Astrocyte of the cerebellum (primary cell): ENCODE measurements at places on chromosomes 2 and 18.

GRCh38 chr2:65128297-65129190 lies 1.4 kb downstream of the RAB1A start:
- peak; percentile 15 for DNase-seq

GRCh38 chr18:59927246-59927825 lies 27.5 kb downstream of the PMAIP1 start:
- no peak for DNase-seq

DNA sequence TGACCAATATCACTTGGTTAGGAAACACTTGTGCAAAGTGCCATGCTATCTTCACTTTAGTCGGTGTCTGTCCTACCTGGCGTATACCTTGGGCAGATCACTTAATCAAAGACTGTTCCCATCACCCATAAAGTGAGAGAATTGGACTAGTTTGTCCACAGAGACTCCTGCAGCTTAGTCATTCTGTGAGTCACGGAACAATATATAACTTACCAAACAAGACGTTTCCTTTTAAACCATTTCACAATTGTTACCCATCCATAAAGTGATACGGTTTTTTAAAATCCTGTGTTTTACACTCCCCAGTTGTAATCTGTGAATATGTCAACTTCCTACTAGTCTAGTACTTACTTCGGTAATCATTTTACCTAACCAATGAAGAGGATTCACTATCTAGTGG lies 499.3 kb upstream of the SMIM21 start:
- DNase-seq: peak; percentile 22

GRCh38 chr2:188734691-188735090 lies 239.5 kb upstream of the COL3A1 start:
- DNase-seq: peak; percentile 33

- DNase-seq: no peak
These were observed 258.9 kb upstream of the APCDD1 start for GRCh38 chr18:10195529-10195928.

- no peak for DNase-seq
These were observed 33.5 kb upstream of the IHH start for GRCh38 chr2:219094171-219094570.

GRCh38 chr2:228239207-228239906 lies 57.9 kb upstream of the SPHKAP start:
- no peak for DNase-seq

DNA sequence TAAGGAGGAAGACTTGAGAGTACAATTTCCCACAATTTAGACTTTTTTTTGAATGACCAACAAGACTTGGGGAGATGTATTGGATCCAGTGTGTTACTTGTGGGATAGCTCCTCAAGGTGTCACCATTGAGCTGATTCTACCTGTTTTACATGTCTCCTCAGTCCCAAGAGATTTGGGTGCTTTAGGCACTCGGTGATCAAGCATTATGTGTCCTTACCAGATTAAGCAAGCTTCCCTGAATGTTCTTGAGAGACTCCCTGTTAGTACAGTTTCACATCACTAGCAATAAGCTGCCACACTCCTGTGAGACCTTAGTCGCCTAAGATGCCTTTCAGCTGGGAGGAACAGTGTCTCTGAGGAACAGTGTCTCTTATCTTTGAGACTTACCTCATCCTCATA lies 384.3 kb upstream of the SYT4 start:
- peak; percentile 49 for DNase-seq

GRCh38 chr2:8549273-8549922 lies 132.5 kb upstream of the ID2 start:
- DNase-seq: no peak

- DNase-seq: no peak
These were observed 112.6 kb downstream of the CERS6 start for GRCh38 chr2:168568476-168569267.

- no peak for DNase-seq
These were observed 14.5 kb downstream of the VIT start for GRCh38 chr2:36710858-36711515.

DNA sequence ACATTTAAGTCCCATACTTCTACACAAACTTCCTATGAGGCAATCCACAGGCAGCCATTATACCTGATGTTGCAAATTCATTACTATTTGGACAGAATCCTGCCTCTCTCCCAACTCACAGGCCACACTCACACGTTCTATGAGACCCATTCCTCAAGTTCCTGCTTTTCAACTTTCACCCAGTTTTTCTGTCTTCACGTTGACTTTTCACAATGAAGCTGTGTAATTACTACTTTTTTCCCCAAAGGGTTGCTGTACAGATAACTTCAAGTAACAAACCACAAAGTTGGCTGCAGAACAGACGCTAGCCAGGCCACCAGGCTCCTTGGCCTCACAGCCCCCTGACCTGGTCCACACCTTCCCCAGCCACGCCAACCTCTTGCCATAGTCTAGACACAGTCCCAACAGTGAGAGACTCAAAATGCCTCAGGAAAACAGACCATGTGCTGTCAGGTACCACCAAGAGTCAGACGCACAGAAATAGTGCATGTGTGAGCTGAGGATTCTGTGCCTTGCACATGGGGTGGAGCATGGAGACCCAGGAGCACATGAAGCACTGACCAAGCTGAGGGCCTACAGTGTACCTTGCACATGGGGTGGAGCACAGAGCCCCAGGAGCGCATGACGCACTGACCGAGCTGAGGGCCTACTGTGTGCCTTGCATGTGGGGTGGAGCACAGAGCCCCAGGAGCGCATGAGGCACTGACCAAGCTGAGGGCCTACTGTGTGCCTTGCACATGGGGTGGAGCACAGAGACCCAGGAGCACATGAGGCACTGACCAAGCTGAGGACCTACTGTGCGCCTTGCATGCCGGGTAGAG lies 61.0 kb downstream of the EIPR1 start:
- DNase-seq: no peak

DNA sequence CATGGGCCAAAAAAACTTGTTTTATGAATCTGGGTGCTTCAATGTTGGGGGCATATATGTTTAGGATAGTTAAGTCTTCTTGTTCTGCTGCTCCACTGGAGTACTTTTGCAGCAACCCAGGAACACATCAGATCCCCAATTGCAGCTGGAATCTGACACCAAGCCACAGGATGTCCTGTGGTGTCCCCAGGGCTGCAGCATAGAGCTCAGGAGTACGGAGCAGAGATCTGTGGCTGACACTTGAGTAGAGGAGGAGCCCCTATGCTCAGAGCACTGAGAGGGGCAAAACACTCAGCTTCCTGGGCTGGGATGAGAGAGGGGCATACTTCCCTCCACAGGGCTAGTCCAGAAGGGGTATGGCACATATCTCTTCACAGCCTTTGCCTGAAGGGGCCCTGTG lies 138.9 kb upstream of the ERBB4 start:
- DNase-seq: no peak

DNA sequence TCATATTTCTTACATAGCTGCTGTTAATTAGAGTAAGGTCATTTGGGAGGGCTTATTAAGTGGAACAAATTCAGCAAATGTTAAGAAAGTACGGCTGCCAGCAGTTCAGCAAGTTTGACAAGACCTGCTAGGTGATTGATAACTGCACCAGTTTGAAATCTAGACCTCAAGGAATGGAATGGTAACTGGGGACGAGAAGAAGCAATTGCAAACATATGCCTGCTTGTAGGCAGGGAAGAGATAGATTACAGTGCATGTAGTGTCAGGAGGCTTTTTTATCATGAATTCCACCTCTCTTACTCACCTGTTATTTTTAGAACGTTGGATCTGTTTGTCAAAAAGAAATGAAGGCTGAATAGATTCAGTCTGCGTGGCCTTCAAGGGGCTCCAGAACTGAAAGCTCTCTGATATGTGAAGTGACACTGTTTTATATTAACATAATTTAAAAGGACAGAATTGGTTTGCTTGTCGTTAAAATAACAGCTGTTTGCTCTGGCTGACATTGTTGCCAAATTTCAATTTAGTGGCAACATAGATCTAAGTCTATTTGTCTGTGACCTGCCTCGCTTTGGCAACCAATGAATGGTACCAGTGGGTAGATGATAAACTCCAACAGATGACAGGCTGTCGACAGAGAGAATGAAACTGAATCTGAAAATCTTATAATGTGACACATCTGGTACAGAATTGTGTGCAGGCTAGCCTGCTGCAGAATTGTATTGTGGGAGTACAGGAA lies 199.3 kb downstream of the ZNF407 start:
- DNase-seq: no peak

- no peak for DNase-seq
These were observed 73.6 kb downstream of the ACOXL start for GRCh38 chr2:110805894-110806452.

DNA sequence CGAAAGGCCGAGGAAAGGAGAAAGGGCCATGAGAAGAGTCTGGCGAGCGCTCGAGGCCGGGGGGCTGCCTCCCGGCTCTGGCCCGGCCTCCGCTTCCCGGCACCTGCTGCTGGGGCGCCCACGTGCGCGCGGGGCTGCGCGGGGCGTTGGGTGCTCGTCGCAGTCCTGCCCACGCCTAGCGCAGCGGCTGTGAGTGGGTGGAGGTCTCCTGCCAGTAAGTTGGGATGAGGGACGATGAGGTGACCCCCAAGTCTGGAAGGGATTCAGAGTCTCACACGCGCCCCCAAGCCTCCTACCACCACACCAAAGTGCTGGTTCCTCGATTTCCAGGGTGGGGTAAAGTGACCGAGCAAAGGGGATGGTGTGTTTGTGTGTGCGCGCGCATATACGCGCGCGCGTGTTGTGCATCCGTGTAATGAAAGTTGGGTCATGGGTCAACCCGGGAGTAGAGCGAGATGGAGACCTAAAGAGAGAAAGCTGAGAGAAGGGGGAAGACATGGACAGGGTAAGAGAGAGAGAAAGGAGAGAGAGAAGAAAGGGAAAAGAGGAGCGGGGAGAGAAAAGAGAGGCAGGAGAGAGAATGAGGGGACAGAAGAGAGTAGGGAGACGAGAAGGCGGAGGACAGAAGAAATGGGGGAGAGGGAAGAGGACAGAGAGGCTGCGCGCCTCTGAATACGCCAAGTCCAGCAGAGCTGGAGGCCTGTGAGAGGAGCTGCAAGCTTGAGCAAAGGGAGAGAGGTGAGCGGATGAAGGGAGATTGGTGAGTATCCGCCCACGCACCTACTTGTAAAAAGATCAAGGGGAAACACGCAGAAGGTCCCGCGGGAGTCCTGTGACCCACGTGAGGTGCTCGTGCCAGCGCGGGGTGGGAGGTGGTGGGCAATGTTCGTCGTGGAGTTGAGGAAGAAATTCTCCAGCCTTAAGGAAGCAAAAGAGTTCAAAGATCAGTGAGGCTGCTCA lies 1.7 kb upstream of the NETO1 start:
- no peak for DNase-seq

GRCh38 chr2:18500333-18500732 lies 60.1 kb downstream of the RDH14 start:
- peak; percentile 76 for DNase-seq

- no peak for DNase-seq
These were observed 652 bp downstream of the NEU4 start for GRCh38 chr2:241809383-241810306.

- DNase-seq: no peak
These were observed 122.1 kb downstream of the EML6 start for GRCh38 chr2:54845514-54845913.

DNA sequence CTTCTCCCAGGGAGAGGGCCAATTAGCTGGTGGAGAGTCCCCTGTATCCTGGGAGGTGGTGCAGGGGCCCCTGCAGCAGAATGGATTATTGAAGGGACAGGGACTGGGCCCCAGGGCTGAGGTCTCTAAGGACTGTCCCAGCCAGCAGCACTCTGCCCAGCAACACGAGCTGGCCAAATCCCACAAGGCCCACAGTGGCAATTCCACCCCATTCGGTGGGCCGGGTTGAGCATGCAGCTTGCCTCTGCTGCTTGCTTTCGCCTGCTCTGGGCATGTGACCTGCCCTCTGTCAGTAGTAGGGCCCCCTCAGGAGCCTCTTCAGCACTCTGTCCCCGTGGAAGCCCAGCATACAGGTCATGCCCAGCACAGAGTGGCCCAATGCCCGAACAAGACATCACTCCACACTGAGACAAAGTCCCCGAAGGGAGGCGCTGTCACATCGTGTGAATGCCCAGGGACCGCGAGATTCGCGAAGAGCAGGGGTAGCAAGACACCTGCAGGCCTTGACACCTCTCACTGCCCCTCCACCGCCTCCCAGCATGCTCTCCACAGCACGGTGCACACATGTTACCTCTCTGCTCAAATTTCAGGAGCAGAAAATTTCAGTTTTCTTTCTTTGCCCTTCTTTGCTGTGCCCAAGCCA lies 65.4 kb downstream of the CRACDL start:
- no peak for DNase-seq

DNA sequence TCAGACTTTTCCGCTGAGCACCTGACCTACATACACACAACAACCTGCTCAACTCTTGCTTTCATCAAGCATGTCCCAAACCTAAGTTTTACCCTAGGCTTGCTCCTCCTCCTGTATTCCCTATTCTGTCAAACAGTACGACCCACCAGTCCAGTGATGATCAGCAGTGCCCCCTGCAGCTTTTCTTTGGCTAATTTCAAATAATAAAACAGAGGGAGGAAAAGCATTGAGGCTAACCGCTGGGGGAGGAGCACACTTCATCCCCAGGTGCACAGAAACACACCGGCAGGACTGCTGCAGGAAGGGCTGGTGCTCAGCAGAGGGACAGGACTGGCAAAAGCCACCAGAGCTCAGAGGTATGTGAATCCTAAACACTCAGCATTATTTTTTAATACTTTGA lies 21.2 kb downstream of the E2F6 start:
- no peak for DNase-seq

DNA sequence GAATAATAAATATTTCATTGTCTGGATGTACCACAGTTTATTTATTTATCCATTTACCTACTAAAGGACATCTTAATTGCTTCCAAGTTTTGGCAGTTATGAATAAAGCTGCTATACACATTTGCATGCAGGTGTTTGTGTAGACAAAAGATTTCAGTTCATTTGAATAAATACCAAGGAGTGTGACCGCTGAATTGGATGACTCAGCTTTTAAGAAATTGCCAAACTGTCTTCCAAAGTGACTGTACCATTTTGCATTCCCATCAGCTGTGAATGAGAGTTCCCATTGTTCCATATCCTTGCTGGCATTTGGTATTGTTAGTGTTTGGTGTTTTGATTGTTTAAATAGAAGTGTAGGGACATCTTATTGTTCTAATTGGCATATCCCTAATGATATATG lies 36.2 kb upstream of the FMNL2 start:
- DNase-seq: peak; percentile 57

DNA sequence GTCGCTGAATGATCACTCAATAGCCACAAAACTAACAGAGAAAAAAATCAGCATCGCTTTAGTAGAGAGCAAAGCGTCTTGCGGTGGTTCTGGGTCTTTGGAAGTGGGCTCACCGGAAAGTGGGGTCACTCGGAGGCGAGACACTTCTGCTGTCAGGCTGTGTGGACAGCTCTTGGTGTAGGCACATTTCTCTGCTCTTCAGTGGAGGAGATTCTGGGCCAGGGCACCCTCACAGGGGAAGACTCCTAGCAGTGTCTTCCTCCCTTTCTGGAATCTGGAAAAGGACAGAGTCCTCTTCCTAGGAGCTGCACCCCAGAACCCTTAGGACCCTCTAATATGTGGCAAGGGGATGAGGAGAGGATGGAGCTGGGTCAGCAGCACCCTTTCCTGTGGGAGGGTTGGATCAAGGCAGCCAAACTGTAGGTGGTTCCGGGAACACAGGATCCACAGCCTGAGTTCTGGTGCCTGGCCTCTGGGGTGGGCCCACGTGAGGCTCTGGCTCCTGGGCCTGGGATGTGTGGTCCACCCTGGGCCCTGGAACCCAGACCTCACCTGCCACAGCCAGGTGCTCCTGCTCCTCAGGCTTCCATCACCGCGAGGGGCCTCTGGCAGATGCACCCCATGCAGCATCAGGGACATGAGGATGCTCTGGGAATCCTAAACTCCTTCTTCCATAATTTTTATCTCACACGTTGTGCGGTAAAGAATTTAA lies 25.1 kb downstream of the GPR35 start:
- no peak for DNase-seq
